Posterior cingulate gyrus (tissue), 11 donors: ENCODE measurements at places on chromosomes 2 and 18.

DNA sequence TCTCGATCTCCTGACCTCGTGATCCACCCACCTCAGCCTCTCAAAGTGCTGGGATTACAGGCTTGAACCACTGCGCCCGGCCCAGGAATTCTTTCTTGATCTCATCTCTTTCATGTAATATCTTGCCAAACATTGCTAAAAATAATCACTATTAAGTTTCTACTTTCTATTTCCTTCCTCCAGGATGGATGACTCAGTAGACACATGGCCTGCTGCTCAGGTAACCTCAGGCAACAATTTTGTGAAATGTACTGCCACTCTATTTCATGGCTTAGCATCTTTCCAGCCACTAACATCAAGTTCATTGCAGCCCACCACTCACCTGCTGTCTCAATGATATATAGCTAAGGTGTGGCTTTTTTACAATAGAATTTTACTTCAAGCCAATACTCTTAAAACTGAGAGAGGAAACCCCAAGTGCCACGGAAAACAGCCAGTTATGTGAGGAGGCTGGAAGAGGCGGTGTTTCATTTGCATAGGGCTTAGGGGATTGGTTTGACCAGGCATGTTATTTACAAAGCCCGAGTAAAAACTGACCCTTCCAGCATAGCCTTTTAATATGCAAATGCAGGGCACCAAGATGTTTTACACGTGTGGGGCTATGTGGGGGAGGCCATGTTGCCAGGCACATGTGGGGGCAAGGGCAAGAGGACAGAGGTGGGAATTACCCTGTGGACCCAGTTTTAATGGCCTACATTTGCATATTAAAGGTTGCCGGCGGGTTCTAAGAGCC, 11.3 kb upstream of the SUMO1 start:
- DNase-seq, result no peak

GRCh38 chr2:58769864-58770234, 528.7 kb upstream of the FANCL start:
- DNase-seq, result no peak

DNA sequence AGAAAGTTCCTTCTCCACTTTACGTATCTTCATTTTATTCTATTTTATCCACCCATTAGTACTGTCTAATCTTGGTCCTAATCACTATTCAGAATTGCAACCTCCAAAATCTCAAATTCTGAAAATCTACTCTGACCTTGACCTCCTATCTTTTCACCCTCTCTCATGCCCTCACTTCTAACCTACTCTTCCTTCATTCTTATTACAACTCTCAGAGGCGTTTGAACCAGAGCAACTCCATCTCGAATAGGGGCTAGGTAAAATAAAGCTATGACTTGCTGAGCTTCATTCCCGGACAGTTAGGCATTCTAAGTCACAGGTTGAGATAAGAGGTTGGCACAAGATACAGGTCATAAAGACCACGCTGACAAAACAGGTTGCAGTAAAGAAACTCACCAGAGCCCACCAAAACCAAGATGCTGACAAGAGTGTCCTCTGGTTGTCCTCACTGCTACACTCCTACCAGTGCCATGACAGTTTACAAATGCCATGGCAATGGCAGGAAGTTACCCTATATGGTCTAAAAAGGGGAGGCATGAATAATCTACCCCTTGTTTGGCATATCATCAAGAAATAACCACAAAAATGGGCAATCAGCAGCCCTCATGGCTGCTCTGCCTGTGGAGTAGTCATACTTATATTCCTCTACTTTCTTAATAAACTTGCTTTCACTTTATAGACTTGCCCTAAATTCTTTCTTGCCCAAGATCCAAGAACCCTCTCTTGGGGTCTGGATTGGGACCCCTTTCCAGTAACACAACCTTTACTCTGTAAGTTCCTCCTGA, 11.4 kb downstream of the CCDC88A start:
- DNase-seq, result no peak

GRCh38 chr18:45852631-45853030, 27.2 kb downstream of the SIGLEC15 start:
- DNase-seq, result peak; percentile 60

- DNase-seq, result no peak
Observed at GRCh38 chr18:45590036-45590886, 25.0 kb upstream of the SLC14A2 start.

- no peak for DNase-seq
Observed at GRCh38 chr2:119696494-119697030, 17.6 kb downstream of the TMEM177 start.

DNA sequence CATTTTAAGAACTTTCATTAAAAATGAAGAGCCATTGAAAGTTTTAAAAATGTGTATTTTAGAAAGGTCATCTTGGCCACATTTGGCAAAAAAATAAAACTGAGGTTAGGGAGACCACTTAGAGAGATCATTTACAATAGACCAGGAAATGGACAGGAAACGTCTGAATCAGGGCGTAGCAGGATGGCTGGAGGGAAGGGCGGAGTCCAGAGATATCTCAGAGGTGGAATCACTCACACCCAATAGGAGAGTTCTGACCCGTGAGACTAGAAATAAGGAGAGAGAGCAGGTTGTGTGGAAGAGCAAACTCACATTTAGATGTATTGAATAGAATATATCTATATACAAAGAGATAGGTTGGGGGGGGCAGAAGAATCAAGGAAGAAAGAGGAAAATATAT, 373.4 kb downstream of the METTL4 start:
- no peak for DNase-seq

DNA sequence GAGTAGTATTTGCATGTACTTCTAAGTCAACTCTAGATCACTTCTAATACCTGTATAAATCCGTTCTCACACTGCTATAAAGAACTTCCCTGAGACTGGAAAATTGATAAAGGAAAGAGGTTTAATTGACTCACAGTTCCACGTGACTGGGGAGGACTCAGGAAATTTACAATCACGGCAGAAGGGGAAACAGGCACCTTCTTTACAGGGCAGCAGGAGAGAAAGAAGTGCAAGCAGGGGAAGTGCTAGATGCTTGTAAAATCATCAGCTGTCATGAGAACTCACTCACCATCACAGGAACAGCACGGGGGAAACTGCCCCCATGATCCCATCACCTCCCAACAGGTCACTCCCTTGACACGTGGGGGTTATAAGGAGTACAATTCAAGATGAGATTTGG, 24.0 kb upstream of the SLC35F5 start:
- DNase-seq, result no peak

- no peak for DNase-seq
Observed at GRCh38 chr2:77834360-77835002, 312.3 kb upstream of the LRRTM4 start.

- no peak for DNase-seq
Observed at GRCh38 chr18:57084331-57085271, 62.3 kb upstream of the BOD1L2 start.

DNA sequence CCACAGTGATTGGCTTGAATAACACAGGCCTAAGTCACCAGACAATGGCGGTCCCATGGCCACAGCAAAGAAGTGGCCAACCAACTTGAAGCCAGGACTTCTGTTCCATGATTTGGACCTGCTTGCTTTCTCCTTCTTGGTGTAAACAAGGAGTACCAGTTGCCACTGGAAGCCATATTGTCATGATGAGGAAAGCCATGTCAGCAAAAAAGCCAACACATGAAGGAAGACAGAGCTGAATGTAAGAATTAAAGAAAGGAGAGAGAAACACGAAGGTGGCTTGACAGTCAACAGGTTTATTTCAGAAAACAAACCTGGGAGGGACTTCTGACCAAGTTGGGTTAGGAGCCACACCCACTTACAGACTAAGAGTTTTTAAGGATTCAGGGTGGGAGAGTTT, 32.3 kb upstream of the REV1 start:
- no peak for DNase-seq

DNA sequence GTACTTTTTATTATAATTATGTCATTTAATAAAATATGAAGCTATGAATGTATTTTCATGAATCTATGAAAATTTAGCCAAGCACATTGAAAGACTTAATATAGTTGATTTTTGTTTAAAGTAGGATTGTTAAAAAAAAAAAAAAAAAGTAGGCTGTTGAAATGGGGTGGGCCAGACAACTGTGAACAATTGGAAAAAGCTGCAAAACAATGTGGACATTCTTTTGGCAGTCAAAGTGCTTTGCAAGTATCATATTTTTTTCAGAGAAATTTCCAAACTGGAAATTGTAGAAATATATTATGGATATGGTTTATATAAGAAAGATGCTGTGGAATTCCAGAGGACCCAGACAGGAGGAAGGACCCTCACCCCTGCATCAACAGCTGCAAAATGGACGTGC, 82.1 kb downstream of the ETAA1 start:
- DNase-seq, result no peak

DNA sequence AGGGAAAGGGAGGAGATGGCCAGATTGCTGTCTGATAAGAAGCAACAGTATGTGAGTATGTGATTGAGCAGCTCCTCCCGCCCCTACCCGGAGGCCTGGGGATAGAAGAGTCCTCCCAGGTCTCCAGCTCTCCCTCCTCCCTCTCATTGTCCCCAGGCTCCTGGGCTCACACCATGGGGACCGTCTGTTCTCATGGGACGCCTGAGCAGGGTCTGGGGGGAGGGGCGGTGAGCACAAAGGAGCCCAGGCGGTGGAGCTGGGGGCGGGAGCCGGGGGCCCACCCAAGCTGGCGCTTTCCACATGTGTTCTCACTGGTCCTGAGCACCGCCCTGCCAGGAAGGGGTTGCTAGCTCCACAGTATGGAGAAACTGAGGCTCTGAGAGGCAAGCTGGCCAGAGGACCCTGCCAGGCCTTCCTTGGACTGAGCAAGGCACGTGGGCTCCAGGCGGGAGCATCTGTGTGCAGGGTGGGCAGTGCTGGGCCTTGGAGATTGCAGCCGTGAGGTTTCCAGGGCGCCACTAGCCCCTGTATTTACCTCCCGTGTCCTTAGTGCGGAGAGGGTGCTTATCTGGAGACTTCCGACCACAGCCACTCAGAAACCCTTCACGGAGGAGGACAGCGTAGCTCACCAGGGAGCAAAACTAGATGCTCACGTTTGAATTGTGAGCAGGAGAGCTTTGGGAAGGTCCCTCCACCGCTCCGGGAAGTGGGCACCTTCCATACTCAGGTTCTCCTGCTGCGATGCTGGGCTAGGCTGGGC, 37.4 kb downstream of the PDIA6 start:
- DNase-seq, result no peak
